ENCODE measurements at places on chromosomes 4 and X.
A peak's percentile ranks its signal among the peaks of the same experiment; 100 is the strongest.

DNA sequence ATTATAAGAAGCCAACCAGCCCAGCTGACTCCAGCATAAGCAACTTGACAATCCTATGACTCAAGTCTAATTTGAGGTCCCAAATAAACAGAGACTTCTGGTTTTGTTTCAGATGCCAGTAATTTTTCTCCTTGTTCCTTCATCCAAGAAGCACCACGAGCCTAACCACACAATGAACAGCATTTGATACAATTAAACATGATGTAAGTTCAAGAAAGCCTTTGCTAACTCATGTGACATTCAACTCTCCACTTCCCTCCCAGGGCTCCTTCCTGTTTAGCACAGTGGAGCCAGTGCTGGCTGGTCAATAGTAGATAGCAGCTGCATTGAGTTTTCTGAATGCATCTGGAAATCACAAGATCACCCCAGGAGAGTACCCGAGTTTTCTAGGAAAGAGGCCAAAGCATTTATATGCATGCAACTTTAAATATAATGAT, 206.3 kb downstream of the ARHGAP24 start:
- DNase-seq = no peak

DNA sequence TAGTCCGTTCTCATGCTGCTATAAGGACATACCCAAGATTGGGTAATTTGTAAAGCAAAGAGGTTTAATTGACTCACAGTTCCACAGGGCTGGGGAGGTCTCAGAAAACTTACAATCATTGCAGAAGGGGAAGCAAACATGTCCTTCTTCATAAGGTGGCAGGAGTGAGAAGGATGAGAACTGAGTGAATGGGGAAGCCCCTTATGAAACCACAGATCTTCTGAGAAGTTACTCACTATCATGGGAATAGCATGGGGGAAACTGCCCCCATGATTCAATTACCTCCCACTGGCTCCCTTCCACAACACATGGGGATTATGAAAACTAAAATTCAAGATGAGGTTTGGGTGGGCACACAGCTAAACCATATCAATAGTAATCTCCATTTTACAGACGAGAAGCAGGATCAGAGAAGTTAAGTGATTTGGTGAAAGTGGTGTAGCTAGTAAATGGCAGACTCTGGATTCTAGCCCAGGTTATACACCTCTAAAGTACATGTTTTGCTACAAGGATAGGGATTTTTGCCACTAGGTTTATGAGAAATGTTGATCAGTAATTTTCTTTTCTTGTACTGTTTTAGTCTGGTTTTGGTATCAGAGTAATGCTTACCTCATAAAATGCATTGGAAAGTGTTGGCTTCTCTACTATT, 47.3 kb upstream of the C1GALT1C1 start:
- DNase-seq = peak; percentile 16

- no peak for DNase-seq
Observed at GRCh38 chr4:78019414-78019813, 37.7 kb upstream of the FRAS1 start.

DNA sequence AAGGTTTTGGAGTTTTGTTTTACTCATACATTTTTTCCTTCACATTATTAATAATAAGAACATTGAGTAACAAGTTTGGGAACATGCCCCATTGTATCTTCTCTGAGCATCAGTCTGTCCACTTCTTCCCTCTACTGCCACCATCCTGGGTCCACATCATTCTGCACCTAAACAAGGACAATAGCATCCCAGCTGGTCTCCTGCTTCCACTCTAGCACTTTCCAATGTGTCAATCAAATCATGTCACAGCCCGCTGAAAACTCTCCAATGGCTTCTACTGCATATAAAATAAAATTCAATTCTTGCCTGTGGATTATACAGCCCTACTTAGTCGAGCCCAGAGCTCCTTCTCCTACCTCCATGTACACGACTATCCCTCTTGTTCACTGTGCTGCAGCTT, 66.8 kb upstream of the RBPJ start:
- DNase-seq = no peak

- DNase-seq = no peak
Observed at GRCh38 chrX:132443196-132444135, 45.4 kb downstream of the MBNL3 start.

DNA sequence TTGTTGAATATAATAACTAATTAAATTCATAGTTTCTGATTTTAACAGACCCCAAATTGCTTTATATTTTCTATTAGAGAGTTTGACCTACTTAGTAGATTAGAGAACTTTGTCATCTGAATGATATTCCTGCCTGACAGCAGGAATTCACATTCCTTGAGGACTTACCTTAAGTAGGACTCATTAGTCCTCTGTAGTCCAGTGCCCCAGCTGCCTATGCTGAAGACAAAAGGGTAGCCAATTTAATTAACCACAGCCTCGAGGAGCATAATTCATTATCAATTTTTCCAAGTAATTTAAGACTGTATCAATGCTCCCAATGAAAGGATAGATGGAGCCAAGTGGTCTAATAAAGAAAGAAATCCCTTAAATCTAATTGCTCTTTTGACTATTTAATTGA, 1405.0 kb upstream of the IGFBP7 start:
- no peak for DNase-seq

- no peak for DNase-seq
Observed at GRCh38 chr4:52212702-52213101, 161.6 kb downstream of the SPATA18 start.

GRCh38 chr4:149076401-149076800, 634.2 kb upstream of the NR3C2 start:
- DNase-seq = no peak

- peak; percentile 60 for DNase-seq
Observed at GRCh38 chrX:9342561-9343051, 122.3 kb upstream of the TBL1X start.

- DNase-seq = no peak
Observed at GRCh38 chrX:152844256-152844655, 13.4 kb downstream of the NSDHL start.

- DNase-seq = peak; percentile 49
Observed at GRCh38 chr4:145956288-145956890, 17.8 kb upstream of the ZNF827 start.

- no peak for DNase-seq
Observed at GRCh38 chr4:121927948-121928347, 23.9 kb downstream of the TRPC3 start.

- DNase-seq = no peak
Observed at GRCh38 chrX:51406688-51407519, 74.3 kb downstream of the NUDT10 start.

DNA sequence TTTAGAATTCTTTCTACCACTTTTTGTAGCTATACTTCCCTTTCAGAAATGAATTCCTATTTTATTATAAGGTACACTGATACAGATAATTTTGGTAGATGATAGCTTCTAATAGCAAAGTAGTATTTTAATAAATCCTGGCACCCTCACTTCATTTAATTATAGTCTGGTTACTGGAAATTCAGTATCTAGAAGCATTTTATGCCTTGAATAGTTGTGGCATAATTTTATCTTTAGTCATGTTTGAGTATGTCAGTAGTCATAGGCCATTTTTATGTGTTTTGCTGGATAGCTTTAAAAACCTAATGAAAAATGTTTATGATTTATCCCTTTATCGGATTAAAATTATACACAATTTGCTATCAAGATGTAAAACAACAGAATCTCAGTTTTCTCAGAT, 92.3 kb downstream of the DIAPH2 start:
- no peak for DNase-seq

DNA sequence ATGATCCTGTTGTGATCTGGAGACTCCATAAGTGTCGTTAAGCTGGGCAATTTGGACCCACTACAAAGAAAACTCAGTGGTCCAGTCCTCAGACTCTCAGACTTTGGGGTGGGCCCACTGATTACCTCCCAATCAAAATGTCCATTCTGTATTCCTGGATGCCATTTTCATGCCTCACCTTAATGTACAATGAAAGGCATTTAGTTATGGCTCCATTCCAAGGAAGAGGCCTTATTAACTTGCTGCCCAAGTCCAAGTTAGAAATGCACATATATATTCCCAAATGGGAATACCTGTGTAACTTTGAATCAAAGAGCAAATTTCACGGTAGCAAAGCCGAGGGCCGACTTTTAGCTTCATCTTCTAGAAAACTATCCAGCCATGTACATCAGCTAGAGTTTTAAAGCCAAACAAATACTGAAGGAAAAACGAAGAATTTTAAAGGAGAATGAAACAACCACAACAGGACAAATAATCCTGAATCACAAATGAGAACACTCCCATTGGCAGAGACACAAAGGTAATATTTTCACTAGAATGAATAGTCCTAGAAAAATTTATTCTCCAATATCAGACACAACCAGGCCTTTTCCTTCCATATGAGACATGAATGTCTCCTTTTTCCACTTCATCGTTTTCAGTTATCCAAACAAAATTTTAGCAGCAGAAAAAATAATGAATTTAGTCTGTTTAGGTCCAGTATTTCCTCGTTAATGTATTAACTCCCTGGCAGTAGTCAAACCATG, 63.7 kb upstream of the HHIP start:
- DNase-seq = no peak

DNA sequence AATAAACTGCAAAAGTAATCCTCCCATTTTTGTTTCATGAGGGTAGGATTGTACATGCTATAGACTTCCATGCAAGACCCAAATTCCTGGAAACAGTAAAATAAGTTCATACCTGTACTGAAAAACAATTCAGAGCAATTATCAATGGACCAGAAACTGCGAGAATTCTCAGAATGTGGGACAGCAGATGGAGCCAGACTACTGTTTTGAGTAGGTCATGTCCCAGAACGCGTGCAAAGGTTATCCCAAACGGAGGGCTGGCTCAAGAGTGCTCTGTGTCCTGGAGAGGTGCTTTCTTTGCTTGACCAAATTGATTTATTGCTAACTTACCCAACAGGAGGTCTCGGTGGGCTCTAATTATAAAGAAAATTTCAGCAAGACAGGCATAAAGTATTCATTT, 1.7 kb upstream of the MAGEH1 start:
- DNase-seq = no peak

- DNase-seq = no peak
Observed at GRCh38 chrX:97728215-97728614, 844.5 kb downstream of the RPA4 start.

GRCh38 chr4:142155347-142155746, 519.0 kb downstream of the IL15 start:
- DNase-seq = no peak

- DNase-seq = no peak
Observed at GRCh38 chr4:80094191-80094590, 21.2 kb upstream of the ANTXR2 start.

DNA sequence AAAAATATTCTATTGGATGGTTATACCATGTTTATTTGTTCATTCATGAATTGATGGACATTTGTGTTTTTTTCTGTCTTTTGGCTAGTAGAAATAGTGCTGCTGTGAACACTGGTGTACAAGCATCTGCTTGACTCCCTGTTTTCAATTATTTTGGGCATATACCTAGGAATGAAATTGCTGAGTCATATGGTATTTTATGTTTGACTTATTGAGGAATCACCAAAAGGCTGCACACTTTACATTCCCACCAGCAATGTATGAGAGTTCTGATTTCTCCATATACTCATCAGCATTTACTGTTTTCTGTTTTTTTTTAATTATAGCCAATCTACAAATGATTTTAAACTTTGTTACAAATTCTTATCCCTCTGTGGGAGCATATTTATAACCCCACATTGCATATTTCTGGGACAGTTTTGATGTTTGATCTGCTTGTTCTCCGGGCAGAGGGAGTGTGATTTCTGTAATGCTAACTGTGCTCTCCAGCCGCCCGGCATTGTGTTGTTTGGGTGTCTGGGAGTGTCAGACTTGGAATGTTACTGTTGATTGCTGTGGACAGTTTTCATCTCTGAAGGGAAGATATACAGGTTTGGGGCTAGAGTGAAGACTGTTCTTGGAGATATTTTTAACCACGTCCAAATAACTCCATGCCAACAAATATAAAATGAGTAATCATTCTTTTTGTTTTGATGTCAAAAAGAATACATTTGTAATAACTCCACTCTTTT, 60.5 kb upstream of the PGRMC2 start:
- no peak for DNase-seq

DNA sequence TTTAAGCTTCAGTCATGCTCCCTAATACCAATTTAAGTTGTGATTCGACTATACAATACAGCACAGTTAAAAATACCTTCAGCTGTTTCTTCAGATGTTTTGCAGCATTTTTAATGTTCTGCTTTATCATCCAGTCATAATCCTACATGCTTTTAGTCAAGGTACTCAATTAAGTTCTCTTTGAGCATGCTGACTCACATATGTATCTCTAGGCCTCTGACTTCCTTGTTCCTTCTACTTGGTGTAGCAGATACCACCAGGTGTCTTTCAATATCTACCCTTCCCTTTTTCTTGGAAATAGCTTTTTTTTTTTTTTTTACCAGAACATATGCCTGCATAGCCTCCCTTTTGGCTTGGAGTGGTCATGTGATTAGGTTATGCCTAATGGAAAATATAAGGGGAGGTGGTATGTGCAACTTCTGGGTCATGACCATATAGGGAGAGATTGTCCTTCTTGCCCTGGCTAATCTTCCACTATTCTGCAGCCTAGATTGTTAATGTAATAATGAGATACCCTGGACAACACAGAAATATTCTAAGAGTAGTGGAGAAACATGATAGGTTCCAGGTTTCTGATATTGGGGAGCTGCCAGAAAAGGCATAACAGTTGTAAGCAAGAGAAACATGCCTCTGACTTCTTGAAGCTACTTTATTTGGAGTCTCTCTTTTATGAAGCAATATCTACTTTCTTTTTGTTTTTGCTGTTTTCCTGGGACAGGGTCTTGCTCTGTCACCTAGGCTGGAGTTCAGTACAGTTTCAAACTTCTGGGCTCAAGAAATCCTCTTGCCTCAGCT, 737.2 kb upstream of the SLIT2 start:
- no peak for DNase-seq

DNA sequence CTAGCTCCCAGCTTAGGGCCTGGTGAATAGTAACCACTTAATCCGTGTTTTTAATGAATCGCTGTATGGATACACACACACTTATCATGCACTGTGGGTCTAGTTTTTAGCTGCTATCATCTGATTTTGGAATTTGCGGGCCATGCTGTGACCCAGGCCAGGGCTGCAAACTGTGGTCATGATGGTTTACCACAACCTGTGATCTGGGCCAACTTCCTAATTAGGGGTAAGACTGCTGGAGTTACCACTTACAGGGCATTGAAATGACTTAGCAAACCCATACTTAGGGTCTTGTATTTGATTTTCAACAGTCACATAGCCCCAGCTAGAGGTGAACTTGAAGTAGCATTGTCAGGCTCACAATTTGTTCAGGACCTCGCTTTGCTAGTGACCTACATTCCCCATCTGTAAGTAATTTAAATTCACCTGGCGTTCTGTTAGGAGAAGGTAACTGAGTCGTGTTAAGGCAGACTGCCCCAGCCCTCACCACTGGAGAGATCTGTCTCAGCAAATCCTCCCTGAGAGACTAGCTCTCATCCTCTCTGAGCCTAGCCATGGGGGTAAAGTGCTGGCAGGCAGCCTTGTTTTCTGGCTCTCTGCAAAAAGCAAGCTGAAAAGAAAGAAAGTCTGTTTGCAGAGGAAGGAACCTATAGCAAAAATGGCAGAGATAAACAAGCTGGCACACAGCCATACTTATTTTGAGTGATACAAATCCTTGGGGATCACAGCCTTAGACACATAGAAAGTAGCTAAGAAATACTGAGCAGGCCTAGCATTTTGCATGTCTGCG, 33.8 kb upstream of the EGFL6 start:
- no peak for DNase-seq
